CD4-positive, alpha-beta T cell treated with Interferon gamma for 1 hour (primary cell): ENCODE measurements at places on chromosomes 2 and 18.

- no peak for DNase-seq
These were observed 40.4 kb upstream of the FAM124B start for GRCh38 chr2:224442071-224442967.

DNA sequence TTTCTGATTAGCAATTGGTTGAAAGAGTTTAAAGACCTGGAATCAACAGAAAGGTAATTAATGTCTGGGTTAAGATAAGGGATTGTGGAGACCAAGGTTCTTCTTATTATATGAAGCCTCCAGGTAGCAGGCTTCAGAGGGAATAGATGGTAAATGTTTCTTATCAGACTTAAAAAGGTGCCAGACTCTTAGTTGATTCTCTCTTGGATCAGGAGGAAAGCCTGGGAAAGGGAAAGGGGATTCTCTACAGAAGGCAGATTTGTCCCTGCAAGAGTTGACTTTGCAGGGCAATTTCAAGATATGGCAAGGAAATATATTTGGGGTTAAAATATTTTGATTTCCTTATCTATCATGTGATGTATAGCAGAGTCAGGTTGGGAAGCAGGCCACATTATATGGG is 153.1 kb upstream of the ARL4C start:
- DNase-seq = no peak

DNA sequence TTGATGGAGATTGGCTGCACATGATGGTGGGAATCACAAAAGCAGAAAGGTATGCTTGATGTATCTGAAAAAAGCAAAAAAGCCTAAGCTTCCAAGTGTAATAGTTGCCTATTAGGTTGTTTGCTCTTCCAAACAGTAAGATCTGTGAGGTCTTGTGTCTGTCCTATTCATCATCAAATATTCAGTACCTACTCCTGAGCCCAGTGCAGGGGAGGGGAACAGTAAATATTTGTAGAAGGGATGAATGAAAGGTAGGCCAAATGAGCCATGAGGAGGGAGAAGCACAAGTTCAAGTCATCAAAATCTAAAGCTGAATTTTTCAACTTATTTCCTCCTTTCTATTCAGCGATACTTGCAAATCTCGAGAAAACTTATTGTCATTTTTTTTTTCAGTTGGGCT is 153.2 kb upstream of the ETAA1 start:
- DNase-seq = no peak

GRCh38 chr2:188146888-188147287 is 144.8 kb upstream of the GULP1 start:
- no peak for DNase-seq

DNA sequence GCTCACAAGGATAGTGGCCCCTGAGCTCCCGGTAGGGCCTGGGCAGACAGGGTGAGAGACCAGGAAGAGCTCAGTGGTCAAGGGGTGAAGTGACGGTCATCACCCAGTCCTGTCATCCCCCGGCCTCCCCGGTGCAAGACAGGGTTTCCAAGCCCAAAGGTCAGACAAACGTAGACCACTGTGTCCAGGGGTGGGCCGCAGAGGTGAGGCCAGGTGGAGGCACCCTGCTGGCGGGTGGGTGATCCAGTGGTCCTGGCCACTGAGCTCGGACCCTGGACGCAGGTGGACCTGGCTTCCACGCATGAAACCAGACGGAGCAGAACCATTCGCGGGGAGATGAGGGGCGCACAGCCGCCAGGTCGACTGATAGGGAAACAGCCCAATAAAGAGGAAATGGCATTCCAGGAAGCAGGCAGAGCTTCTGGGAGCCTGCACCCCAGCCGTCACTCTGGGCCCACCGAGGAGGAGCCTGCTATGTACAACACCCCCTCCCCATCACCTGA is 14.4 kb upstream of the SNED1 start:
- DNase-seq = no peak

GRCh38 chr2:235191978-235192377 is 240.2 kb downstream of the SH3BP4 start:
- no peak for DNase-seq

DNA sequence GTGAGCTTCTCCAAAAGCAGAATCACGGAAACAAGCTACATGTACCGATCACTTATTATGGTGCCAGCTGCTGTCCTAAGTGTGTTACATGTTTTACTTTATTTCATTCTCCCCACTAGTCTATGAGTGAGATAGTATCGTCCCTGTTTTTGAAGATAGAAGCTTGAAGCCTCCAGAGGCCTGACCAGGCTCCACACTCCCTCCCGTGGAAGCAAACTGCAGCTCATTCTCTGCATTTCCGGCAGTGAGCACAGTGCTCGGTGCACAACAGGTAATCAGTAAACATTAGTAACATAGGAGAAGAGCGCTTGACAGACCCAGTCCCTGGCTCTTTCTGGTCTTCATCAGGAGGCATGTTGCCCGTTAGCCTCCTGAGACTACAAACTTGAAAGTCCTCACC is 72.9 kb downstream of the ZBTB7C start:
- no peak for DNase-seq

- no peak for DNase-seq
These were observed 235.5 kb downstream of the GULP1 start for GRCh38 chr2:188527141-188527540.

DNA sequence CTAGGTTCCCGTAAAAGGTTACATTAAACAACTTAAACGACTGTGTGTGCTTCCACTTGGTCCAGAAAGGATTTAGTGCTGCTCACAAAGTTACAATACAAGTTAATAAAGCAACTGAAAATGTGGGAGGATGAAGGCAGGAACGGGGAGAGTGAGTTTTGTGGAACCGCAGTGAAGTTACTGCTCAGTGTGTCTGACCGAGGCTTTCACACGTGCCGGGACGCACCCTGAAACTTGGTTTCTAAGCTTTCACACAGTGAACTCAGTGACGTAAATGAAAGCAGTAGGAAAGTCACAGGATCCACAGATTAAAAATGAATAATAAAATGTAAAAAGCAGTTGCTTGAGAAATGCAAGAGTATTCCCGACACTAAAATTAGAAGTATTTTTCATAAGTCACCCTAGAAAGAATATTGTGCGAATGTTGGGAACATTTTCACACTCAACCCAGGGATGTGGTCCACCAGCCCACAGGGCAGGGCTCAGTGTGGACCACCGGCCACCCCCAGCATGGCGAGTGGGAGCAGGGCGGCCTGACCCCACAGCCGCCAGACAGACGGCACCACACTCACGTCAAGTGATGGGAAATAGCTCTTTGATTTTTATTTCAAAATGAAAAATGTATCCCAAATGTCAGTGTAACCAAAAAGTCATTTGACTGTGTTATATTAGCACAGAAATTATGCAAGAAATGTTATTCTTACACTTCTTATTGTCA is 32.6 kb upstream of the CHMP1B start:
- DNase-seq = no peak

GRCh38 chr2:64698668-64699444 is 45.1 kb upstream of the SERTAD2 start:
- no peak for DNase-seq

- DNase-seq = no peak
These were observed 15.8 kb downstream of the PTPN18 start for GRCh38 chr2:130371723-130372054.

GRCh38 chr2:78427170-78427569 is 598.3 kb upstream of the REG3G start:
- no peak for DNase-seq

DNA sequence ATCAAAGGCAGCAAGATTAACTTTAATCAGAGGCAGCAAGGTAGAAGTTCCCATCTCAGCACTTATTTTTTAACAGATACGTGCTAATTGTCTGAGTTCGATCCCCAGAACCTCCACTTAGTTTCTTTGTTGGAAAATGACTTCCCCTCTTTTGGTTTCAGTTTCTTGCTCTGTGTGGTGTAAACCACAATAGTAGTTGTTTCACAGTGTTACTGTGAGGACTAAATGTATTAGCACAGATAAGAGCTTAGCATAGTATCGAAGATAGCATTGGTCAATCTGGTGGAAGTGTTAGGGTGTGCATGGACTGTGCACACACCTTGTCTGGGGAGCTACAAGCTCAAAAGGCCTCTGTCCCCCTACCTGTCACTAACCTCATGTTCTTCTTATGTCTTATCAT is 988.3 kb upstream of the GYPC start:
- no peak for DNase-seq

GRCh38 chr2:130336877-130337734 is 5.6 kb upstream of the IMP4 start:
- DNase-seq = peak; percentile 55
